NCI-H1694 treated with DMSO at 0.1 percent for 48 hours (cell line): ENCODE measurements at places on chromosomes 5 and 9.

GRCh38 chr9:4266602-4267001 is 33.3 kb downstream of the GLIS3 start:
- no peak for DNase-seq

GRCh38 chr5:1886846-1887587 is 4.3 kb upstream of the IRX4 start:
- no peak for DNase-seq

DNA sequence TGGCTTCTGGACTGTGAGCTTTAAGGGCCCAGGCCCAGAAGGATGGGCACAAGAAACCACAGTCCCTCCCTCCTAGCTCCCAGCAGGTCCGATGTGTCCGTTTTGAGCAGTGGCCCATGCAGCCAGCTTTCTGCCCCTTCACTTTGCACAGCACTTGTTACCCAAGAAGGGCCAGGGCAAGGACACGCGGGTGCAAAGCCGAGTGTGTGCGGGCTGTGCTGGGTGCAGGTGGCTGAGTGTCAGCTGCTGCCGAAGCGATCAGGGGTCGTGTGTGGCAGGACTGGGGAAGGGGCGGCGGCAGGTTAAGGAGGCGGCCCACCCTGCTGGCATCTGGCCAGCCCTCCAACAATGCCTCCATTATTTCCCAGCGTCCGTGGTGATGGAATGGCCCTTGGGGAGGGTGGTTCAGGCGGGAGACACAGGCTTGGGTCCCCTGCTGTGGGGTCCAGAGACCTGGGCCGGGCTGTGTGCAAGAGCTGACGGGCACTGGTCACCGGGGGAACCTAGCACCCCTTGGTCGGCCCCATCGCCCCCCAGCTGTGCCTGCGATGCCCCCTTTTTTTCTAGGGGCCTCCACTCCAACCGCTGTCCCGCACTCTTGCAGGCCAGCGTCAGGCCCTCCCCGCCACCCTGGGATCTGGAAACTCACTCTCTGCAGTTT is 653 bp downstream of the LHX3 start:
- DNase-seq, result no peak

DNA sequence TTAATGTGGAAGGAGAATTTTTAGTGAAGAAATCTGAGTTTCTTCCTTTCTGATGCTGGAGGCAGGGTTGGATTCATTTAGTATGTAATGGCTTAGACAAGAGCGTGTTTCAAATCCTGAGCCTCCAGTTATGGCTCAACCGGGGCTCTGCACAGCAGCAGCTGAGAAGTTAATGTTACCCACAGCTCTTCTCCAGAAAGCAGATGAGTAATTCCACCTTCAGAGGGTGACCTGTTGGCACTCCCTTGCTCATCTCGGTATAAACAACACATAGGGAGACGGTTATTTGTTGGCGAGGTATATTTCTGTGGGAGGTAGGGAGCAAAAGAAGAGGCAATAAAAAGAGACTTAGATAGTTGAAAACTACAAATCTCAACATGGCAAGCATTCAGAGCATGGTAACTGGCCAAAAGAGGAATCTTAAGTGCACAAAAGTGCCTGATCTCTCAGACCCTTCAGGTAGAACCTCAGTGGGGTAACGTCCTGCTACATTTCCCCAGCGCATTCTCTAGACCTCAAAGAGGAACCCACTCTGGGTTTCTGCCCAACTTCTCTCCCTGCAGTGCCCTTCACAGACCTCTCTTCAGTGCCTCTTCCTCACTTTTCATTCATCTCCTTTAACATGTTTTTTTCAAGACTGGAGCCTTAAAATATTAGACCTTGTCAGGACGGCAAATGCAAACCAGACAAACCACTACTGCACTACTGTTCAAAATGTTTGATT is 417.5 kb upstream of the ADAMTSL1 start:
- no peak for DNase-seq

GRCh38 chr5:149153193-149153750 is 12.0 kb downstream of the ABLIM3 start:
- DNase-seq, result no peak

- DNase-seq, result no peak
Measured at GRCh38 chr9:16319646-16320045, 550.8 kb downstream of the BNC2 start.
